ENCODE measurements at places on chromosomes 3 and 15.

- no peak for DNase-seq
Observed at GRCh38 chr15:65094294-65094995, 17.9 kb downstream of the KBTBD13 start.

GRCh38 chr15:75738014-75738646 lies 25.5 kb upstream of the CSPG4 start:
- DNase-seq, result no peak

- no peak for DNase-seq
Observed at GRCh38 chr3:149339931-149340309, 6.5 kb upstream of the TM4SF18 start.

DNA sequence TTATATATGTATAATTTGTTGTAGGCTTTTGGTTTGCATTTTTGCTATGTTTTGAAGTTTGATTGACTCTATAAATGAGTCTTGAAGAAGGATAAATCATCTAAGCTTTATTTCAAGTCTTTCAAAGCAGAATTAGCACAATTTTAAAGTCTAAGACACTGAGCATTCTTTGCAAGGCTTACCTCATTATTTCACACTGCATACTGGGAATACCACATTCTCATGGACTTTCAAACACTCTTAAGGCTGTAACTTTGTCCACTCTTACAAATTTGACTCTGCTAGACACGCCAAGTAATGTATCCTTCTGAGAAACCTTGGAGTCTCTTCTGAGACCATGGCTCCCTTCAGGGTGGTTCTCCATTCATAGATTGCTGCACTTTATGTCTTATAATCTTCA lies 281.3 kb upstream of the COL8A1 start:
- no peak for DNase-seq

- DNase-seq, result no peak
Observed at GRCh38 chr15:28051955-28052633, 47.0 kb downstream of the OCA2 start.

DNA sequence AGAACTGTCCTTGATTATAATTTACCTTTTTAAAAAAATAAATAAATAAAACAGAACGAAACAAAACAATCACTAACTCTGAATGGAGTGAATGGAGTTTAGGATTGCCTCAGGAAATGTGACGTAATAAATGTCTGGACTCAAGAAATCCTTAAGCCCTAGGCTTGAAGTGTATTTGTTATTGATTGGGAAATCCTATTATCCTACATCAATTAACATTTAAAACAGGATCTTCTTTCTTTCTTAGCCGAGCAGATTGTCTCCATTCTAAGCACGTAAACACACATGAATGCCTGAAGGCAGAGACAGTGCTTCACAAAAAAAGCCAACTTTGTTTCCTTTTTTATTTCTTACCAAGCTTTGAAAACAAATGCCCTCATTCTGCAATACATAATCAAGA lies 33.4 kb downstream of the KAT2B start:
- no peak for DNase-seq

DNA sequence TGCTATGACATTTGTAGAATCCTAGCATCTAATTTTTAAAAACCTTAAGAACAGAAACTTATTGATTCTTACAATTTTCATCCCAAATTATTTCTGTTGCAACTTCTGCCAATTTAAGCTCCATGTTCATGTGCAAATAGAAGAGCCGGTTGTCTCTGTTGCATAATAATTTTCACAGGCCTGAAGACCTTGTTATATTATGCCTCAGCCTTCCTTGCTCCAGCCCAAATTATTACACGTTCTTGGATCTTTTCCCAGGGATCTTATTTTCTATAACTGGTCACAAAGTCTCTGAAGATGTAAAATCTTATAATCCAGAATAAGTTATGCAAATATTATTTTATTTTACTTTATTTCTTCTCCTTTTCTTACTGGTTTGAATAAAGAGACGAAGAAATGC lies 210.7 kb upstream of the DPH6 start:
- DNase-seq, result no peak

DNA sequence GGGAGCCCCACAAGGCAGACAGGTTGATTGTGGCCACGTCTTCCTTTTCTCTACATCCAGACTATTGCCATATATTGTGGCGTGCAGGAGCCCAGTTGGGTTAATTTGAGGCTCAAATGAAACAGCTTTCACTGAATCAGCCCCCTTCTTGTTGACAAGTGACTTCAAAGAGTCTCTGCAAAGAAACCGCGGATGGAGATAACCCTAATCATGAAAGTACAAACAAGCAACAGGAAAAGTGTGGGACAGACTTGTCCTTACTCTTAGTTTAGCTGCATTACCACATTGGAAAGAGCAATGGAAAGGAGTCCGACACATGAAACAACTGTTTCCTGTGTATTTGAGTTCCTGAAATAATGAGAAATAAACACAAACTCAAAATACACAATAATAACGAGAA lies 3.3 kb downstream of the TMEM40 start:
- DNase-seq, result no peak

DNA sequence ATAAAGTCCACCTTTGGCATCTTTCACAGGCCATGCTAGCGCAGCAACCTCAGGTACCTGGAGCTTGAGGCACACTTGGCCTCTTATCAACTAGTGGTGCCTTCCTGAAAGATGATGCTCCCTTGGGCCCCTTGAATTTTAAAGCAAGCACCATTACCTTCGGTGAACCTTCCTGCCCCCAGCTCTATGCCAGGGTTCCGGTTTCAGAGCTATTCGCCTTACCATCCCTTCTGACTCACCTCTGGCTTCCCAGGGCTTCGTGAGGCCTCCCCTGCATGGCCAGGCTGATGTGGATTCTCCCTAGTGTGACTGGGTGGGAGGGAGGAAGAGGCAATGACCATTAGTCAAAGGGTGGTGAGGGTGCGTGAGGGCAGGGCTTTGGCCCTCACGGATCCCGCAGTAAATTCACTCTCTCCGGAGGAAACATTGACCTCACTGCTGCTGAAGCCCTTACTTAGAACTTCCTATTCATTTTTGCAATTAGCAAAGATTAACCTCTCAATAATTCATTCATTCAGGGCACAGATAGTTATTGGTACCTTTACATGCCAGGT lies 16.3 kb downstream of the BHLHE40 start:
- no peak for DNase-seq

DNA sequence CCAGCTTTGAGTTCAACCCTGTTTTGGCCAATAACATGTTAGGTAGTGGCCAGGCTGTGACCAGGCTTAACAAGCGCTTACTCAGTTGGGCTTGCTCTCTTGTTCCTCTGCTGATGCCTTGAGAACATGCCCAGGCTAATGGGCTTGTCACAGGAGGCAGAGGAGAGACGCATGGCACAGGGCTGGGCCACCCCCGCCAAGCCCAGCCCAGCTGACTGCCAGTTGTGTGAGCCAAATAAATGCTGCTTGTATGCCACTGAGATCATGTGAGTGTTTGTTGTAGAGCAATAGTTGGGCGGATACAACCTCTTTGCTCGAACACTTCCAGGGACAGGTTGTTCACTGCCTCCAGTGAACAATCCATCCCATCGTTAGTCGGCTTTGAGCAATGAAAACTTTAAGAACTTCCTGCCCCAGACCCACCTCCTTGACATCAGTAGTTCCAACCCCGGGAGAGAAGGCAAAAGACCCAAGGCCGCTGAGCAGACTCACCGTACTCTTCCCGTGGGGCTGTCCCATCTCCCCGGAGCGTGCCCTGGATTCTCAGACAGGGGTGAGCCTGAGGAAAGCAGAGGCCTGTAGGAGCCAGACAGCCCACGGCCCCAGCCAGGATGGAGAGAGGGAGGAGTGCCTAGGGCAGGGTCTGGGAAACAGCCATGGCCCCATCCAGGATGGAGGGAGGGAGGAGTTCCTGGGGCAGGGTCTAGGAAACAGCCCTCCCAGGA lies 4.1 kb downstream of the PLA2G4F start:
- no peak for DNase-seq

GRCh38 chr3:125067225-125067624 lies 11.4 kb upstream of the HEG1 start:
- DNase-seq, result no peak

DNA sequence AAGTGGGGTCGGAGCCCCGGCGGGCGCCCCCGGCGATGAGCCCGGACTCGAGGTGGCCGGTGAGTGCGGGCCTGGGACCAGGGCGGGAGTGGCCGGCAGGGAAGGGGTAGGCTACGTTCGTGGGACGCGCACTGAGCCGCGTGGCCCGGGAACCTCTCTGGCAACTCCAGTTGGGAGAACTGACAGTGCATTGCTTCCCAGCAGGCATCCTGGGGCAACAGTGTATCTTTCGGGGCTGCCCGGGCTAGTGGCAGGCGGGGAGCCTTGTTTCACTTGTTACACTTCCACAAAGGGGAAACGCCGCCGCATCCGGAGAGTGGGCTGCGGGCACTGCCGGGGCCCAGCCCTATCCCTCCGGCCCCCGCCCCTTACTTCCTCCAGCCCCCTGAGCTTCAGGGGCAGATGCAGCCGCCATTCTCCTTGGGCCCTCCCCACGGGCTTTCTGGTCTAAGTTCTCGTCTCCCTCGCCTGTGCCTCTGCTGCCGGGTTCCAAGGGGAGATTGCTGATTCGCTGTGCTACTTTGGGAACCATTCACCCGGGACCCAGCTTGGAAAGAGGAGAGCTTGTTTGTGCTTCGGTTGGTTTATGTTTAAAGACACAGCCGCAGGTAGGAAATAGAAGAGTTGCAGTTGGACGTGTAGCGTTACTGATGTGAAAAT lies 675 bp downstream of the BRPF1 start:
- no peak for DNase-seq

DNA sequence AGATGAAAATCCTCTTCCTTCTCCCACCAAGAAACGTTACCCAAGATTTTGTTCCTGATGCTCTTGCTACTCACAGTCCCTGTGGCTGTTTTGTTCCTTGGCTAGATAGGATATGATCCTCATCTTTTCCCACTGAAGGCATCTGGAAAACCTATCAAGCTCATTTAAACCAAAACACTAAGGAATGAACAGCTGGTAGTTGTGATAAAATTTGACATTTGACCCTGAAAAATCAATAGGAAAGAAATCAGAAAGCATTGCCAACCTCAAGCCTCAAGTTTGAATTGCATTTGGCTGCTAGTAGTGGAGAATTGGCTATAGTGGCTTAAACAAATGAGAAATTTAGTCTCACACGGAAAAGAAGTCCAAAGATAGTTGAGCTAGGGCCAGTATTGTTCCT lies 170.6 kb upstream of the CHRM5 start:
- no peak for DNase-seq

GRCh38 chr3:168414149-168414548 lies 318.4 kb upstream of the GOLIM4 start:
- no peak for DNase-seq

DNA sequence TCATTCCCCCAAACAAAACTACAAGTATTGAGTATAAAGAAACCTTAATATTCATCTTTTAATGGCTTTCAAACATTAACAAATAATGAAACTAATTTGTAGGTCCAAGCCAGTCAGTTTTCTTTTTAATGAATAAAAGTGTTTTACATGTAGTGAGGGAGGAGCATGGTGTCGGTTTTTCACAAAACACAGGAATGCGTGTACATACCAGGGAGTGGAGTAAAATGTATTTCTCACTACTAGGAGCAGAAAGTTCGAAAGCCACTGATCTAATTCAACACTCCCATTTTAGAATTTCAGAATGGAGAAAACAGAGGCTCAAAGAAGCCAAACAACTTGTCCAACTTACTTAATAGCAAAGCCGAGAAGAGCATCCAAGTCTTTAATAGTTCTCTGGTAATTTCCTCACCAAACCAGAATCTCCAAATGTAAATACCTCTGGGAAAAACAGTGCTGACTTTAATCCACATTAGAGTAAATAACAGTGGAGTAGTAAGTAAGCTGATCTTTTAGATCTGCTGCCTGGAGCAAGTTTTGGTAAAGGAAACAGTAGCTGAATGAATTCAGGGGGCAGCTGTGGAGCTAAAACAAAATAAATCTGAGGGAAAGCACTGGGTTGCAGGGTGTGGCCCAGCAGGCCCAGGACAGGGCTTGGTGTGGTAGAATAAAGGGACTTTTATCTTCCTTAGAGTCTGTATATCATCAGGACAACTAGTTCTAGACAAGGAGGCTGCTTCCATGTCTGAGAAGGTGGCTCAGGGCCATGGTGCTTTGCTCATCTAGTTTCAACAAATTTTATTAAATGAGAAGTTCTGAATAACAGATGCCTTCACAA lies 7.9 kb downstream of the ANP32A start:
- DNase-seq, result no peak

GRCh38 chr3:126372413-126373145 lies 15.4 kb upstream of the KLF15 start:
- DNase-seq, result no peak

GRCh38 chr15:81311752-81312464 lies 12.0 kb downstream of the STARD5 start:
- no peak for DNase-seq

DNA sequence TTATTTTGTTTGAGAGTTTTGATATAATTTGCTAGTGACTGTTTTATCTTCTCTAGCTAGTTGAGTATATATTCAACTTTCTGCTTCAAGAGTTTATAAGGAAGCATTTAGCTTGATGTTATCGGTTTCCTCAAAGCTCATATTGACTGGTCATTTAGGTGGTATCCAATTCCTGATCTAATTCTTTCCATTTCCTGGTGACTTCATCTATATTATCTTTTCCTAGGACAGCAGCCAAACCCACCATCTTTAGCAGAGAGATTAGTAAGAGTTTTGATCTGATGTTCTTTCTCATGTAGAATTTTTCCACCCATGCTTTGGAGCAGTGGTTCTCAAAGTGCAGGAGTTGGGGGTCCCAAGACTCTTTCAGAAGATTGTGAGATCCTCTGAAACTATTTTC lies 148.6 kb upstream of the STT3B start:
- no peak for DNase-seq

DNA sequence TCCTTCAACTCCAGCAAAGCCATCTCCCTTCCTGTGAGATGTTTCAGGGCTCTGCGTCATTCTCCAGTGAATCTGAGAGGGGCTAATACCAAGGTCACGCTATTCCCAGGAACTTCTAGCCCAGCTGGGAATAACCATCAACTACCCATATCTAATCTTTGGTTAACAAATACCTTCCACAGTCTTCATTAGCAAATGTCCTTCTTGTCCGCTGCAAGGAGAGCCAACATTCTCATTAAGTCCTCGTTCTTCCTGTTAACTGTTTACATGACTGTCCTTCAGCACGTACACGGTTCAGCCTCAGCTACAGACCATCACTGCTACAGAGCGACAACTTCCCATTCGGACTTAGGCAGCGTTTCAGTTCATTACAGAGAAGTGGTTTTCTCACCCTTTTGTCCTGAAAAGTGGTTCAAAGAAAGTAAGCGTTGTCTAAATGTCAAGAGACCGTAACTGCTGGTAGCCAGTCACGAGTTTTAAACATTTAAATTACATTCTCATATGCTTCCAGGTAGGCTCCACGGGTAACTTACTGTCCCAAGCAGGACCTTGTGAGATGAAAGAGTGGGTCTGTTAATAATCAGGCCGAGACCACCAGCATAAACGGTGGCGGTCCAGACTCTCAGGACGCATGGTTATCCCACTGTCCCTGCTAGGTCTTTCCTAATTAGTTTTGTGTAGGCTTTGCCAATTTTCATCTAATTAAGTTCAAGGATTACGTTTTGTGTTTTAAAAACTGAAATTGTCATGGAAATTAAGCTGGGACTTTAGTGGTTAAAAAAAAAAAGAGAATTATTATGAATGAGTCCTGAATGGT lies 63.8 kb downstream of the CHSY1 start:
- no peak for DNase-seq

Measured in stimulated activated CD8-positive, alpha-beta memory T cell treated with anti-CD3 and anti-CD28 coated beads, Interleukin-15, amount 100 ng/mL, for 48 hours (primary cell).